ENCODE measurements at places on chromosomes 11 and 22.
A peak's percentile ranks its signal among the peaks of the same experiment; 100 is the strongest.

- DNase-seq, result no peak
These were observed 5.9 kb downstream of the TAB1 start for GRCh38 chr22:39405346-39406085.

GRCh38 chr22:35913925-35914324, 114.7 kb downstream of the RBFOX2 start:
- DNase-seq, result no peak

- no peak for DNase-seq
These were observed 892 bp downstream of the GDPD5 start for GRCh38 chr11:75524665-75525432.

GRCh38 chr11:5390210-5390609, 6.6 kb downstream of the OR51M1 start:
- no peak for DNase-seq

GRCh38 chr22:50697667-50698506, 25.3 kb downstream of the SHANK3 start:
- no peak for DNase-seq

- peak; percentile 66 for DNase-seq
These were observed 7.1 kb upstream of the TAB1 start for GRCh38 chr22:39392341-39392948.

- DNase-seq, result no peak
These were observed 235.9 kb upstream of the DDI1 start for GRCh38 chr11:103800406-103801114.

DNA sequence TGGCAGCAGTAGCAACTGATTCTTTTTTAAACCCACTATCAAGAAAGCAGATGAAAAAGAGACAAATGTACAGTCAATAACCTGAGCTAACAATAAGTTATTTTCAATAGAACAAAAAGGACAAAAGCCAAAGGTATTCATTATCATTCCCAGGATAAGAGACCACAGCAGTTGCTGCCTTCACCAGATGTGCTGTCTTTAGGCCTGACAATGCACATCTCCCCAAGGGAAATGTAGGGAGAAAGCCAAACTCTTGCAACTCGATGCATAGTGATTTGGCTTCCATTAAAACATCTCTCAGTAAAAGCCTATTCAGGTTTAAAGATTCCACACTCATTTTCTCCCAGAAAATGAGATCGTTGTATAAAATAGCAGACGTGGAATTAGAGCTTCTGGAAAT, 210.7 kb downstream of the METTL15 start:
- DNase-seq, result no peak

DNA sequence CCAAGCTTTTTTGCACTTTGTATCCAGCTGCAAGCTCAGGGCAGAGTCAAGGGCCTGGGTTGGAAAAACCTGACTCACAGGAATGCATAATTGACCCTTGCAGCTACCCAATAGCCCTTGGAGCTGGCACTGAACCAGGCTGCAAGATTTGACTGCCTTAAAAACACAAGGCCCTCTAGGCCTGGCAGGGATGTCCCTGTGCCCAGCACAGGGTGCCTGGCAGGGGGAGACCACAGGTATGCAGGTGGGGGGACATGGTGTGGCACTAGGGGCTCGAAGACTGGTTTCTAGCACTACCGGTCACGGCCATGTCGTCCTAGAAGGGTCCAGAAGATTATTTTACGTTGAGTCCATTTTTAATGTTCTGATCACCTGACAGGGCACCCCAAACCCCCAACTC, 30.2 kb downstream of the SBF1 start:
- no peak for DNase-seq

GRCh38 chr11:65424205-65425104, 1.9 kb downstream of the NEAT1 start:
- DNase-seq, result no peak

DNA sequence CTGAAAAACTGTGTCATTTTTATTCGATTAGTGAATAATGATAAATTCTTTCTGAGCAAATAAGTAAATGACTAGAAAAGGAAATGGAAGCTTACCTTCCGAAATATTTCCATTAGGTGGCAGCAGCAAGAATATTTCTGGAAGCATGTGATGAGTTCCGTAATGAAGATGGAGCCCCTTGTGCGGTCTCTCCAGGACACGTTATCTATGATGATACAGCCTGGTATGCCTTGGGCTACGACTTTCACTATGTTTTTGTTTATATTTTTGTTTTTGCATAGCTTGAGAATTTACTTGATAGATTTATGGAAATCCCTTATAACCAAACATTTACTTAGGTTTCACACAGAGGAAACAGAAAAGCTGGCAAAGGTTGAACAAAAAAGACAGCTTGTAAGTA, 25.7 kb downstream of the CASP5 start:
- DNase-seq, result no peak

DNA sequence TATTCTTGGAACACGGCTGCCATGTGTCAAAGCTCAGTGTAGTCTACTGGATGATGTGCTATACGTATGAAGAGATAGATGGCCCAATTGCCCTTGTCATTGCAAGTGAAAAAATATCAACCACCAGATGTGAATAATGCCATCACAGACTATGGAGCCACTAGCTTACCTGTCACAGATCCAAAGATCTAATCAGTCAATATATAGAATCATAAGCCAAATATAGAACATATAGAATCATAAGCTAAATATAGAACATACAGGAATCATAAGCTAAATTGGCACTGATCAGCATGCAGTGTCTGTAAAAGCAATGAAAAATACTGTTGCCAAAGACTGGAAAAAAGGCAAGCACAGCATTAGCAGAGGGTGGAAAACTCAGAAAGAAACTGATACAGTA, 1656.9 kb upstream of the RAG2 start:
- DNase-seq, result no peak

DNA sequence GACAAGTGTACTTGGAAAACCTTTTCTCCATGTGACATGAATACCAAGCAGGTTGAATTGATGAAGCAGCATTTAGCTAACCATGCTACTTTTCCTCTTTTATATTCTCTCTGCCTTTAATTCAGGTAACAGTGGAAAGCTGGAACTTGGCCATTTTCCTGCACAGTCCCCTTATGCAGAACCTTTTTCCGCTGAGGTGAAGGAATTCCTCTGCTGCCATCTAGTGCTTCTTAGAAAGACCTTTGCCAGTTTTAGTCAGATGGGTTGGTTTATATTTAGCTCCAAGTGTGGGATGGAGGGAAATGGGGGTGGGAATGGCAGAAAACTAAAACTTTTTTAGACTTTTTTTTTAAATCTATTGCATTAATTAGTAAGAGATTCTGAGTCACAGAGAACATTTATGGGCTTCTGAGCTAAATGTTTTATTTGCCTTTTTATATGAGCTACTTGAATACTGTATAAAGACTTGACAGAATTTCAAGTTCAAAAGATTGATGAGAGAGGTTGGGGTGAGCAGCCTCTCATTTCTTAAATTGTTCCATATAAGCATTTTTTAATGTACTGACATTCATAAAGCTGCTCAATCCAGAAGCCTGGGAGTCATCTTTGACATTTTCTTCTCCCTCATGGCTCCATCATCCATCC, 153.9 kb upstream of the ZC3H12C start:
- DNase-seq, result peak; percentile 9

DNA sequence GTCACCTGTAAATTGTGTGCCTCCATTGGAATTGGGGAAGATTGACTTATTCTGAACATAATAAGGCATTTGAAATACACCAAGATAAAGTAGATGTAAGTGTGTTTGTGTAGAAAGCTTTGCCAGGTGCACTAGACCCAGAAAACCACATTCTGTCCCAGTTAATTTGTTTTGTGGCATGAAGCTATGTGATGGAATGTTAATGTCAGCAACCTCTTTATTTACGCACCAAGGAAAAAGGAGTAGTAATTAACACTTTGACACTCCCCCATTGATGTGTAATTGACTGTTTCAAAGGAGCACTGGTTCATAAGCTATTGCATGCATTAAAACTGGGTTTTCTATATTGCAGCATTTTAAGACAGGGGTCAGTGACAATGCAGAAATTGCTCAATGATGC, 14.3 kb downstream of the EIF3M start:
- DNase-seq, result no peak

DNA sequence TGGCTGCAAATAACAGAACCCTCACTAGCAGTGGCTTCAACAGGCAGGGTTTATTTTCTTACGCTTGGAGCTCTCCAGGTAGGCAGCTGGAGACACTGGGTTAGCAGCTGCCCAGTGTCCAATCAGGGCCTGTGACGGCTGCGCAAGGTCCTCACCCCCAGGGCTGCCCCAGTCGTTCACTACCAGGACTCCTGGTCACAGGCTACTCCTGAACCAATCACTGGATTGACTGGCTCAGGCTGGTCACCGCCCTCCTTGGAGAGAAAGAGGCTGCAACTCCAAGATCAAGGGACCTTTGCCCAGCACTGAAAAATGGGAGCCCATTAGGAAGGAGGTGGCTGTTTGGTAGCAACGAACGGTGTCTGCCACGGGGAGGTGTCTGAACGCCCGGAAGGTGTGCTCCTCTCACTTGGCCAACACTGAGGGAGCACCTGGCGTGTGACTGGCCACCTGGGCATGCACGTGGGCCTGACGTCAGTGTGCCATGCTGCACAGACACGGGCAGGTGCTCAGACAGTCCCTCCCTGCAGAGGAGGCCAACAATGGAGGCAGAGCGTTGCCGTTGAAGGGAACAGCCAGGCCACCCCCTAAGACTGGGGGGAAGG, 5.1 kb downstream of the ARSA start:
- no peak for DNase-seq

- DNase-seq, result no peak
These were observed 51.2 kb downstream of the SMCO4 start for GRCh38 chr11:93491973-93492372.

DNA sequence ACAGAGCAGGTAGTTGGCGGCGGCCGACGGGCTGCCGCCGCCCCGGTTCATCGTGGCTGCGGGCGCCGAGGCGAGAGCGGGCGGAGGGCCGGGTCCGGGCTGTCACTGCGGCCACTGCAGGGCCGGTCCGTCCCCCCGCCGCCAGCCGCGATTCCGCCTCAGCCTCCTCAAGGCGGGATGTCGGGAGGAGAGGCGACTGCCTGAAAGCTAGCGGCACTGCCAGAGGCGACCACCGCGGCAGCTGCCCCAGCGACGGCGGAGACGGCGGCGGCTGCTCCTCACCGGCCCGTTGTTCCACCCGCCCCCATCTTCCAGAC, 234 bp downstream of the SESN3 start:
- no peak for DNase-seq

DNA sequence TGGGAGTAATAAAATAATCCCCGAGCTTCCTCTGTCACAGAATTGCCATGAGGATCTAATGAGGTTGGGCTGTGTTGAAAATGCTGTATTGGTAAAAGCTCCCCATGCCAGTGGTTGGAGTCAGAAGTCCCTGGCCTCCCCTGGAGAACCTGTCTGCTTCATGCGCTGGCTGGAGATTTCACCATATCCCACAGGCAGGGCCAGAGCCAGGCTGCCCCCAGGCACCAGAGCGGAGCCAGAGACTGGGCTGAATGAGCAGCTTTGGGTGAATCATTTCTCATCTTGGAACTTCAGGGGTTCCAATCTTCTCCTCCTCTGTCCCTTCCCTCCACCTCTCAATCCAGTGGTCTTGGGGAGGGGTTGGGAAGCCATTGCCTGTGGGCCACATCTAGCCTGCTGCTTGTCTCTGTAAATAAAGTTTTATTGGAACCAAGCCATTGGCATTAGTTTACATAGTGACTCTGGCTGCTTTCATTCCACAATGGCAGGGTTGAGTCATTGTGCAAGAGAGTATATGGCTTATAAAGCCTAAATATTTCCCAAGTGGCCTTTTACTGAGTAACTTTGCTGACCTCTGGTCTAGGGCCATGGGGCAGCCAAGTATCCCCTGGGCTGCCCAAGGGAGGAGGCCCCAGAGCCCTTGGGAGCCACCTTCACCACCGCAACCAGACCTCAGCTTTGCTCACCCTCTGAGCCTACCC, 35.2 kb downstream of the LRRC10B start:
- DNase-seq, result no peak
